ENCODE measurements at places on chromosomes 11 and 22. TPM values are rescaled to one million over a fixed set of nuclear protein-coding genes. Genes with fewer than 3 reads are reported as not detected.

- no peak for DNase-seq
Measured at GRCh38 chr11:61046833-61047232, 55.5 kb upstream of the CD5 start.

DNA sequence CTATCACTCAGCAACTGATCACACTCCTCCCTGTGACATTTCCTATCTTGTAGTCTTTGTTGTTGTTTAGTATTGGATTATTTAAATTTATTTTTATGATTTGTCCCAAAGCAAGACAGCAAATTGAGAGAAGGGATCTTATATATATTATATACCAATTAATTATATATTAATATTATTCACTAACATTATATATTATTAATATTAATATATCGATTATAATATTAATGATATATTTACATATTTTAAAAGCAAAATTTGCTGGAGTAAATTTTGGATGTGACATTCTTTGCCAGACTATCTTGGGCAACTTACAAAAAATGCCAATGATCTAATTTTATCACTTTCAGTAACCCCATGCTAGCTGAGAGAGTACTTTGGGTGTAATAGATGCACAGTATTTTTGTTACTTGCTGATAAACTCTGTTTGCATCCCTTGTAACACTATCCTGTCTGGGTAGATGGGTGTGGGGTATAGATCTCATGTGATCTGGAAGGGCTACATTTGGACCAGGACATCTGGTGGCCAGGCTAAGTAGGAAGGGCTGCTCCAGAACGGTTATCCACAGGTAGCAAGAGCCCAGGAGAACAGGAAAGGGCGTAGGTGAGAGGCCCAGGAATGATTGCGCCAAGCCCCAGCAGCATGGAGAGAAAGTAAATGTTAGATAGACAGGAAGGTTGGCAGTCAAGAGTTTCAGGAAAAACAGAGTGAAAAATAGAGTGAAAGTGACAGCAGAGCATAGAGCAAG lies 608.6 kb upstream of the KIRREL3 start:
- no peak for DNase-seq

- DNase-seq, result no peak
Measured at GRCh38 chr22:38461414-38462081, 6.3 kb upstream of the KDELR3 start.

DNA sequence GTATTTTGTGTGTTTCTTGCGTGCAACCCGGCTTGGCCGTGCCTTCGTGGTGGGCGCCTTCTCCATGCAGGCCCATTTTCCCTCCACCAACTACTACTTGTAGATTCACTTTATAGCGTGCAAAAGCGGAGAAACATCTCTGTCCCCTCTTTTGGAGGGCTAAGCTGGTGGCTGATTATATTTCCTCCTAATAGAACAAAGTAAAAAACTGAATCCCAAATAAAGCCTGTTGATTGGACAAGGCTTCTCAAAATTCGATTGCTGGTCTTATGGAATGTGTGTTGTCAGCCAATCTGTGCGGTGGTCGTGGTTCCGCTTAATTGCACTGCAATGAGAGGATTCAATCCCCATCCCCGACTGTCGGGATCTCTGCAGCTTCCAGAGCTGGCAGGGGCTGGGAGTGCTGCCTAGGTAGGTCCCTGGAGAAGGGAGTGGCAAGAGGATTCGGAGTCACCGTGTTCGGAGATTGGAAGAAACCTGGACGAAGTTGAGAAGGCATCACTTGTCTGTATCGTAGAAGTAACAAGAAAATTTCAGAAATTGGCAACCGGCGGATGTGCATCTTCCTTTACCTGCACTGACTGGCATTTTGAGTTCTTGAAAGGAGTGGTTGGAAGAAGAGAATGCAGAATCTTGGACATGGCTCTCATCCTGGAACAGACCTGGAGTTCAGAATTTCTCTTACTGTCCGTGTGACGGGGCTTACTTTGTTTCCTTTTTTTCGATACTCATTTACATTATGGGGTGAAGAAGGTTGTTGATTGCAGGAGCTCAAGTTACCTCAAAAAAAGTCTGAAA lies 1.1 kb downstream of the HMGXB4 start:
- no peak for DNase-seq

- no peak for DNase-seq
Measured at GRCh38 chr11:46099963-46100316, 21.3 kb downstream of the PHF21A start.

- no peak for DNase-seq
Measured at GRCh38 chr11:71563406-71563805, 2.0 kb upstream of the KRTAP5-10 start.

GRCh38 chr11:88341522-88342251 lies 4.2 kb upstream of the CTSC start:
- DNase-seq, result no peak

DNA sequence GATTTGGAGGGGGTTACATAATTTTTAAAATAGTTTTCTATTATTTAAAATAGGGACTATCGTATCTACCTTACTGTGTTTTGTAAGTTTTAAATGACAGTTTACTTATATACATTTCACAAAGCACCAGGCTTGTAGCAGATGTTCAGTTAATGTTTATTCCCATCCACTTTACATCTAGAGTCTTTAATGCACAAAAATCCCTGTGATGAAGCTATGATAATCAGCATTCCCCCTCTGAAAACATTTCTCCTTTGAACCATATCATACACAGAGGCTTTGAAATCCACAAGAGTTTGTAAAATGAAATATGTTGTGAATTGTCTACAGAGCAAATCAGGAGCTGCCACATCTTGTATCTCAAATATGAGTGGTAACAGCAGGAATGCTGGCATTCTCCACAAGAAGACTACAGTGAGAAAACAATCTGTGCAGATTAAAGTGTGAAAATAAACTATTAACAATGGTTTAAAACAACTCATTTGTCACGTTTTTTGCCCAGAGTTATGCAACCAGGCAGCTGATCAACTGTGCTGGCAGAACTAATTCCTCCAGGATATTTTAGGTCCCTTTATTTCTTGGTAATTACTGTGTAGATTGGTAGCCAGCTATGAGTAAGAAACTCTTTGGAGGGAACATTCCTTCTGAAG lies 699.1 kb upstream of the ARHGAP42 start:
- no peak for DNase-seq

GRCh38 chr11:117606790-117607189 lies 190.2 kb downstream of the DSCAML1 start:
- no peak for DNase-seq

DNA sequence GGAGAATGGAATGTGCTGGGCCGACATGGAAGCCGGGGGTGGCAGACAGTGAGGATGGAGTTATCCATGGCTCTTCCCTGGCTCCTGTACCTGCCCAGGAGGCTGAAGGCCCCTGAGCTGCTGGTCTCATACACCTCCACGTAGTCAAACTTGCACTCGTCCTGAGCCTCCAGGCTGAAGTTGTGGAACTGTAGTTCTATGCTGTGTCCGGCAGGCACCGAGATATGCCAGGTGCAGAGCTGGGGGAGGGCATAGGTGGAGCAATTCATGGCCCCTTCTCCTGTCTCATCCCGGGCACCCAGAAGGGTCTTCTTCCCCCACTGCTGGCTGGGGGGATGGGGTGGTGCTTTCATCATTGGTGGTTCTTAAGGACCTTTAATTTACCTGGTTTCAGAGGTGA lies 2.8 kb downstream of the MFRP start:
- DNase-seq, result no peak

DNA sequence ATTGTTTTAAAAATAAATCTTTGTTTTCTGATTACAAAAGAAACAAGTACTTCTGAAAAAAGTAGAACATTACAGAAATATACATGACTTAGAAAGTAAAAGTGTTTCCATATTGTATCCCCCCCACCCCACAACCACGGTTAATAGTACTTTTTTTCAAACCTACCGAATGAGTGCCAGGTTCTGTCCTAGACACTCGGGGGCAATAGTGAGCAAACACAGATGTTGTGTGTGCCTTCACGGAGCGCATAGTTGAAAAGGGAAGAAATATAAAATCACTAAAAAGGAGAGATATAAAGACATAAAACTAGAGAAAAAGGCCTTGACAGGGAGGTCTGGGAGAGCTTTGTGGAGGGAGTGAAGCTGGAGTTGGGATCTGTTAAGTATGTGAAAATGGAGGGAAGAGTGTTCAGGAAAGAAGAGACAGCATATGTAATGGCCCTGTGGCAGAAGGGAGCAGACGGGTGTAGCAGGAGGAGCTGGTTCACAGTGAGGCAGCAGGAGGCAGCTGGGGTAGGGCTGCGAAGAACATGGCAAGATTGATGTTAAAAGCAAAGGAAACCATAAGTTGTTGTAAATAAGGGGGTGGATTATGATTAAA lies 42.1 kb upstream of the ALX4 start:
- DNase-seq, result no peak

DNA sequence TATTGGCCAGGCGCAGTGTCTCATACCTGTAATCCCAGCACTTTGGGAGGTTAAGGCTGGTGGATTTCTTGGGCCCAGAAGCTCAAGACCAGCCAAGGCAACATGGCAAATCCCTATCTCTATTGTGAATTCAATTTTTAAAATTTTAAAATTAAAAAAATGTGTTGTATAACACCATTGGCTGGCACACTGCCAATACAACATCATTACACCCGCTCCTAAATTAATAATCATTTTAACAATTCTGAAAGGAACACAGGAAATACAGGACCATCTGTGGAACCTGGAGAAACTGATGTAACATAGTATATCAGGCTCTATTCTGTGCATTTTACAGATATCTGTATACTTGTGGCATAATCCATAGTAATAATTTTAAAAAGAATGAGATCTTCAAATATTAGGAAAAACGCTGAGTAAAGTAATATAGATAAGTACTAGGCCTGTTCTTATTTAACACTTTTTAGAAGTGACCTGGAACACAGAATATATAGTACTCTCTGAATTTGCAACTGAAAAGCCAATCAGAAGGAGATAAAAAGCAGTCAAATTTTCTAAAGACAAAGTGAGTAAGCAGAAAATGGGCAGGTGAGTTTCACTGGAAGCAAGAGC lies 124.3 kb downstream of the APOL5 start:
- no peak for DNase-seq

DNA sequence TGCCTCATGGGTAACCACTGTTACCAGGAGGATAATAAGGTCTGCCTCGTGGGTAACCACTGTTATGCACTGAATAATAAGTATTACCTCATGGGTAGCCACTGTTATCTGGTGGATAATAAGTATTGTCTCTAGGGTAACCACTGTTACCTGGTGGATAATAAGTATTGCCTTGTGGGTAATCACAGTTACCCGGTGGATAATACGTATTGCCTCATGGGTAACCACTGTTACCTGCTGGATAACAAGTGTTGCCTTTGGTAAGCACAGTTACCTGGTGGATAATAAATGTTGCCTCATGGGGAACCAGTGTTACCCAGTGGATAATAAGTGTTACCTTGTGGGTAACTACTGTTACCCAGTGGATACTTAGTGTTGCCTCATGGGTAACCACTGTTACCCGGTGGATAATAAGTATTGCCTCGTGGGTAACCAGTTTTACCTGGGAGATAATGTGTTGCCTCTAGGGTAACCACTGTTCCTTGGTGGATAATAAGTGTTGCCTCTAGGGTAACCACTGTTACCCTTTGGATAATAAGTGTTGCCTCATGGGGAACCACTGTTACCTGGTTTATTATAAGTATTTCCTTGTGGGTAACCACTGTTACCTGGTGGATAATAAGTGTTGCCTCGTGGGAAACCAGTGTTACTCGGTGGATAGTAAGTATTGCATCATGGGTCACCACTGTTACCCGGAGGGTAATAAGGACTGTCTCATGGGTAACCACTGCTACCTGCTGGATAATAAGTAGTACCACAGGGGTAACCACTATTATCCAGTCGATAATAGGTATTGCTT lies 10.6 kb upstream of the NXPE4 start:
- no peak for DNase-seq

- DNase-seq, result no peak
Measured at GRCh38 chr11:130216221-130216550, 56.6 kb downstream of the ST14 start.

DNA sequence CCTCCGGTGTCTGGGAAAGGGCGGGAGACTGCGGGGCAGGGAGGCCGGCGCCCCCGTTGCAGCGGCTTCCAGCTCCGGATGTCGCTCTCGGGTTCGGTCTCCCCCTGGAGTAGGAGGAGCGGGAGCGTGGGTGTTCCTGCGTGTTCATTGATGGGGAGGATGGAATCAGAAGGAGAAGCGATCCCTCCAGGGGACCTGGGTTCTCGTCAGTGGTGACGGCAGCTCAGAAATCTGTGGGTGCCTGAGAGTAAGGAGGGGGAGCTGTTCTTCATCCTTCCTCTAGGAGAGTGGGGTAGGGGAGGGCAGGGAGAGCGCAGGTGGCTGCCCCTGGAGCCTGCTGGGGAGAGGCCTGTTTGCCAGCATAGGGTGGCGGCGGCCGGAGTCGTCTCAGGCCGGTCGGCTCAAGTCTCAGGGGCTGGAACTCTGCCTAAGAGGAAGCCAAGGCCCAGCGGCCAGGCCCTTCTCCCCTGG lies 1.1 kb downstream of the UBASH3B start:
- no peak for DNase-seq

GRCh38 chr11:11034476-11034875 lies 176.6 kb upstream of the ZBED5 start:
- DNase-seq, result no peak

RAC2 gene
- polyA plus RNA-seq, result 13.7 TPM

DNA sequence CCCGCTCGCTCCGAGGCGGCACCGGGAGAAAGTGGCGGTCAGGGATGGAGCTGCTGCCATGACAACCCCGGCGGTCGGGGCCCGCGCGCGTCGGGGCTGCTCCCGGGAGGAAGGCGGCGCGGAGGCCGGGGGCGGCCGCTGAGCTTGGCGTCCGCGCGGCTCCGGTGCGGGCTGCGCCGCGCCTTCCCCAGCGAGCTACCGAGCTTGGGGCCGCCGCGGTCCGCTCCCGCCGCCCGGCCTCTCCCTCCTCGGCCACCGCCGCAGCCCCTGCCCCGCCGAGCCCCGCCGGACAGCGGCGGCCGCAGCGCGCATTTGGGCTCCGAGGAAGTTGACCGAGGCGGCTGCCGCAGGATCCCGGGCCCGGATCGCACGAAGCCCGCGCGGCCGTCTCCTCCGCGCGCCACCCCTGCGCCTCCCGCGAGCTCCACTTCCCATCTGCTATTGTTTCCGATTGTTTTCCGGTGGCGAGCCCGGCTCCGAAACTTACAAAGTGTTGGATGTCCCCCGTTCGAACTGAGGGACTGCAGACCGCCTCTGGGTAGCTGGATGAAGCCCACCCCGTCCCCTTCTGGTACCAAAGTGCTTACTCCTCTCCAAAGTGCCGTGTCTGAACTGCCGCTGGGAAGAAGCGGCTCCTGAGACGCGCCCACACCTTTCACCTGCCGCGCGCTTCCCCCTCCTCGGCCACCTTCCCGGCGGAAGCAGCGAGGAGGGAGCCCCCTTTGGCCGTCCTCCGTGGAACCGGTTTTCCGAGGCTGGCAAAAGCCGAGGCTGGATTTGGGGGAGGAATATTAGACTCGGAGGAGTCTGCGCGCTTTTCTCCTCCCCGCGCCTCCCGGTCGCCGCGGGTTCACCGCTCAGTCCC lies 540.3 kb downstream of the NTM start:
- DNase-seq, result no peak

- no peak for DNase-seq
Measured at GRCh38 chr11:3202759-3203158, 15.9 kb downstream of the MRGPRG start.

DNA sequence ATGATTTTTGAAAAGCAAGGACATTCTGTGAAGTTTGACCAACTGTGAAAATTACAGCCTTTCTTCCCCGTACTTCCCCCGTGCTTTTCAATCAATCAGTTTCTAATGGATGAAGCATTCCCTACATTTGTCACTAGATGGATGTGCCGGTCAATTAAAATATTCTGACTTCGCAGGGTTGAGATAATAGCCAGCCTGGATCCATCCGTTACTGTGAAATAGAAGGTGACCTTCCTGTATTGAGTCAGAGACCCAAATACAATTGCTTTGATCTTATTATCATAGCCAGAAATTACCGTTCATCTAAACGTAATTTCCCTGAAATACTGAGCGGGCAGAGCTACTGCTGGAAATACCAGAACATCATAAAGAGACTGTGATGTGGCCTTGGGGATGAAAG lies 21.1 kb upstream of the PARVB start:
- DNase-seq, result no peak
